ENCODE measurements at places on chromosomes 7 and 10. TPM values are rescaled to one million over a fixed set of nuclear protein-coding genes. Genes with fewer than 3 reads are reported as not detected.

Gene ARF5
- polyA plus RNA-seq = 147 TPM

Gene NODAL
- polyA plus RNA-seq = 0.04 TPM

Gene ASB13
- 23.2 TPM for polyA plus RNA-seq

Gene WASHC2A
- polyA plus RNA-seq = 23.2 TPM

Gene TACR2
- 2.5 TPM for polyA plus RNA-seq

Gene ACTA2
- polyA plus RNA-seq = 5,219 TPM

GRCh38 chr10:28181478-28182096 is 121.3 kb downstream of the MPP7 start:
- no peak for DNase-seq

DNA sequence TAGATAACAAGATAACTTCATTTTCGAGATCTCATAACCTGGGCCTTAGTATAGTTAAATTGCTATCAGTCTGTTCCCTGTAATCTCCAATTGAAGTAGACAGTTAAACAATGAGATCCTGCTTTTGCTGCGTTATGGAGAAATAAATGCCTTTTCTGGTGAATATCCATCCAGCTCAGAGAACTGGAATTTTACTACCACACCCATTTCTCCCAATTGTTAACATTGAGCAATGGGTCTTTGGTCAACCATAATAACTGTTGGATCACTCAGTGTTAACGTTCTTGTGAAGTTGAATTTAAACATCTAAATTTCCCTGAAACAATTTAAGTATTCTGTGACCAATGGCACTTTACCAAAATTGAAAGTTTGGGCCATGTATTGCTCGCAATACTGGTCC is 3.0 kb downstream of the CALU start:
- DNase-seq = no peak

GRCh38 chr7:82805527-82805960 is 357.1 kb downstream of the PCLO start:
- no peak for DNase-seq

GRCh38 chr7:130721486-130722277 is 12.3 kb downstream of the KLF14 start:
- DNase-seq = peak; percentile 79

GRCh38 chr10:107417446-107417845 is 252.9 kb upstream of the SORCS1 start:
- no peak for DNase-seq

GRCh38 chr10:50322077-50322476 is 70.8 kb upstream of the ASAH2 start:
- DNase-seq = no peak

DNA sequence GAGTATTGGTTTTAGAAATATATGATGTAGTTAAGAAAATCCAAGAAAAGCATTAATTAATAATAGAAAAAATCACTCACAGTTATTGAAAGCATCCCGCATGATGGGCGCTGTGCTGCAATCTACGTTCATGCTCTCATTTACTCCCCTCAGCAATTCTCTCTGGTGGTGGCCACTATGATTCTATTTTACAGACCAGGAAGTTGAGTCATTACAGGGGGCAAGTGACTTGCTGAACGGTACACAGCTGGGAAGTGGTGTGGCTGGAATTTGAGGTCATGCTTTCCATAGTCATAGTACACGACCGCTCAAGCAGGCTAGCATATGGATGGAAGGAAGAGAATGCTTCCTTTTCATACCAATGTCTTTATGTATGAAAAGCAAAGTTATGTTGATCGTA is 117.4 kb downstream of the TES start:
- no peak for DNase-seq

DNA sequence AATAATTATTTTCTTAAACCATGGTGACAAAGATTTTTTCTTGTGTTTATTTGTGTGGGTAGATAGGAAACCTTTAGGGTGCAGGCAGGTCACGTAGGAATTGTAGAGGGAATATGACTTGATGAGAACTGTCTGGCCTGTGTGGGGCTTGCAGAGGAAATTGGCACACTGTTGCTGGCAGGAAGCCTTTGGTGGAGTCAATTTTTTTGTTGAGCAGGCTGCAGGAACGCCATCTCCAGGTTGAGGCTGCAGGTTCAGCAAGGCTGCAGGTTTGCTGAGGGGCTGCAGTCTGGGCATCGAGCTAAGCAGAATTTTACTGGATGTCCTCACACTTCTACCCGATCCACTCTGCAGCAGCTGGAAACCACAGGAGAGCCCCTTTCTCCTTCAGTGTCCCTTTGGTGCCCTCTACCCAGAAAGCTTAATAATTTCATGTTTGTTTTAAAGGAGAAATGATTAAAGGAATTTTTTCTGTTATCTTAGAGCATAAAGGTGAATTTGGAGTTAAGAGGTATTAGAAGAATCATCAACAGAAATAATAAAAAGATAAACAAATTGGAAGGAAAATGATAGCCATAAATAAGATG is 37.0 kb downstream of the TBC1D12 start:
- no peak for DNase-seq

- peak; percentile 40 for DNase-seq
Measured at GRCh38 chr10:49131507-49132361, 2.1 kb downstream of the FAM170B start.

DNA sequence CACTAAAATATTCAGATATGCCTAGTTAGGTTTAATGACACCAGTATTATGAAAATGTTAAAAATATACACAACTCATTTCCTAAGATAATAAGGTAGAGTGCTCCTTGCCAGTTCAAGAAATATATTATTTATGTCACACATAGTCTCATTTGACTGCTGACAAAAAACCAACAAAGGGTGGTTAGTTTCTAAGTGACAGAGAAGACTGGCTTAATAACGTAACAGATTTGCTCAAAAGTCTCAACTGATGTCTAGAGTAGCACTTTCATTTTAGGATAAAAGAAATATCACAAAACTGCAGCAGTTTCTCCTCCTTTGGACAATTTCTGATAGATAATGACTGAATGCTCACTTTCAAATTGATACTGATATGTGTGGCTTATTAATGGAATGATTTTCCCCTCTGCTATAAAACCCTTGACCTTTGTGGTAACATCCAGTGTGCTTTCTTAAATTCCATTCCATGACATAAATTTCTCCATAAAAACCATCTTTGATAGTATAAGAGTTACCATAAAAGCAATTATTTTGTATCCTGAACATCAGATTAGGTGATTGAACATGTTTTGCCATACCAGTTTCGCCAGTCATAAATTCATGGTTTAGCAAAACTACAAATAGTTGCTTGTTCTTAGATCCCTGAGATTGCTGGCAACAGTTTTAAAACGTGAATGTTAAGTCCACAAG is 94.2 kb downstream of the NRBF2 start:
- DNase-seq = no peak

DNA sequence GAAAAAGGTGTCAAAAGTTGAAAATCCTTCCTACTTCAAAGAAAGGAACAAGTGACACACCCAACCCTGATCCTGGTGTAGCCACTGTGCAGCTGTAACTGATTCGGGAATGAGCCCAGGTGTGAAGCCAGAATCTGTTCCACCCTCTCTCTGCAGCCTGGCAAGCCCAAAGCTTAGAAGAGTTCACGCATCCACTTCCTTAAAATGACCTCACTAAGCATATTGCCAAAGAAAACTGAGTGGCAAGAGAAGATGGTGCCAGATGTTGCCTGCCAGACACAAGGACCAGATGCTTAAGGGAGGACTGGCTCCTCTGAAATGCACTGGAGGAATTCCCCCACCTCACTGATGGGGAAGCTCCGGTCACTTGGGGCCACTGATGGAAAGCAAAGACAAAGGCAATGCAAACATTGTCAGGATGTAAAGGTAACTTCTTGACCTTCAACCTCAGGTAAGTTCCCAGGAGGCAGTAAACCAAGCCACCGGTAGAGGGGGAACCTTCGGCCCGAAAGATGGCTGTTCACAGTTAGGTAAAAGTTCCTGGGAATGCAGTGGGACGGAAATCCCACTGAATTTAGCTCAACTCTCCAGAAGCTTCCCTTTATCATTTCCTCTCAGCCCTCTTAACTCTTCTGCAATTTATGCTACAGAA is 554.9 kb downstream of the KCNMA1 start:
- DNase-seq = no peak

All from ovary (tissue), 10 donors.